AG10803 (cell line): ENCODE measurements at places on chromosomes 2 and 18.

DNA sequence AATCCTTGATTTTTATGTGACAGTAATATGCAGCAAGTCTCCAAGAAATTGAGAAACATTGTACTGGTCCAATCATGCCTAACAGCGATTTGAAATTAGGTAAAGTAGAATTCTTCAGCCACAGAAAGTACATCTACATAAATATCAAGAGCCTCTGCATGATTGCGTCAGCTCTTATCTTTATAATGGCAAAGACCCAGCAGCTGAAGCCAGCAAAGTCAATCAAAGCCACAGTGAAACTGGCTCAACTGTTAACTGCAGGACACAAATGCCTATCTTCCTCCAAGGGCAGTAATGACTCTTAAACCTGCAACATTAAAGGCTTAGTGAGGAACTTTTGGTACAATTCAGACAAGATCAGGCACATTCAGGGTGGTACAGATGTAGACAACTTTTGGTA, 102.5 kb downstream of the BARD1 start:
- no peak for DNase-seq

GRCh38 chr2:19649142-19649541, 252.6 kb downstream of the TTC32 start:
- DNase-seq, result peak; percentile 63

GRCh38 chr2:28084564-28084963, 194.0 kb downstream of the BABAM2 start:
- no peak for DNase-seq

GRCh38 chr2:226673314-226673723, 126.3 kb downstream of the IRS1 start:
- peak; percentile 81 for DNase-seq

DNA sequence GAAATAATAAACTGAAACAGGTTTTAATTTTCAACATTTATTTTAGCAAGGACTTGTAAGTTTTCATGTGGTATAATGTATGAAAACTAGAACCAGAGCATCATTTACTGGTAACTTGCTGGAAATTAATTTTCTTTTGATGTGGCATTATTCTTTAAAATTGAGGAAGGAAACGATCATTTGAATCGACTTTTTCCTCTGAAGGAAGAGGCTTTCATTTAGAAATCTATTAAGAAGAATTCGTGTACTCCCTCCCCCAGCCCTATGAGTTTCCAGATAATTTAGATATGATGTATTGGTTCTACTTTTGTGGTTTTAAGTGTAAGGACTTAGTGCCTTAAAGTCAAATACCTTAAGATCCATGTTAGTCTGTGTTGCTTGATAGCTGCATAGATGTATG, 2.5 kb downstream of the BABAM2 start:
- DNase-seq, result no peak

DNA sequence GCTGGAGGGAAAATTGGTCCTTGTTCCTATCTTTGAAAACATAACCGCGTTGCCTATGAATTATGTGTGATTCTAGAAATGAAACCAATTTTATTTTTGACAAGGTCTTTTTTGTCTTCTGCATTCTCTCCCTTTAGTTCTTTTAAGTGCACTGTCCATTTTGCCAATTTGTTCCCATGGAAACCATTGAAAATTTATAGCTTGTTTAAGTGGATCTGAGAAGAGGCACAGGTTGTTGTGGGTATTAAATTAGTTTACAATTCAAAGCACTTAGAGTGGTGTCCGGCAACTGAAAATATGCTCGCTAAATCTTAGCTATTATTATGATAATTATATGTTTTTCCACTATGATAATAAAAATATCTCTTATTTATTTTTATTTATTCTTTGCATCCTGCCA, 107.5 kb upstream of the FSHR start:
- no peak for DNase-seq

DNA sequence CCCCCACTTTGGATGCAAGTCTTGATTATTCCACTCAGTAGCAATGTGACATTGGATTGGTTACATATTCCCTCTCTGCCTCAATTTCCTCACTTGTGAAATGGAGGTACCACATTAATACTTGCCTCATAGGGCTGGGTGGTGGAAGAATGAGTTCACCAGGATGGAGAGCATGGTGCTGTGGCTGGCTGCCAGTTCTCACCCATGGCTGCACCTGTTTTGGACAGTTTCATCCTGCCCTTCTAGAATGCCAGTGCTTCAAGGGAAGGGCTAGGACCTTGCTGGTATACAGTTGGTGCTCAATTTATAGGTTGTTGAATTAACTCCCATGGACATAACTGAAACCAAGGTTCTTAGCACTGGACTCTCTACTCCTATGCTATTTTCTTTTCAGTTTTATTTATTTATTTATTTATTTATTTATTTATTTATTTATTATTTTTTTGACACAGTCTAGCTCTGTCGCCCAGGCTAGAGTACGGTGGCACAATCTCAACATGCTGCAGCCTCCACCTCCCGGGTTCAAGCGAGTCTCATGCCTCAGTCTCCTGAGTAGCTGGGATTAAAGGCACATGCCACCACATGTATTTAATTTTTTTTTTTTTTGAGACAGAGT, 5.3 kb upstream of the SH3RF3 start:
- no peak for DNase-seq

GRCh38 chr2:212649646-212650045, 111.0 kb upstream of the ERBB4 start:
- DNase-seq, result no peak

- DNase-seq, result no peak
Observed at GRCh38 chr2:200713704-200714064, 98.0 kb upstream of the BZW1 start.

DNA sequence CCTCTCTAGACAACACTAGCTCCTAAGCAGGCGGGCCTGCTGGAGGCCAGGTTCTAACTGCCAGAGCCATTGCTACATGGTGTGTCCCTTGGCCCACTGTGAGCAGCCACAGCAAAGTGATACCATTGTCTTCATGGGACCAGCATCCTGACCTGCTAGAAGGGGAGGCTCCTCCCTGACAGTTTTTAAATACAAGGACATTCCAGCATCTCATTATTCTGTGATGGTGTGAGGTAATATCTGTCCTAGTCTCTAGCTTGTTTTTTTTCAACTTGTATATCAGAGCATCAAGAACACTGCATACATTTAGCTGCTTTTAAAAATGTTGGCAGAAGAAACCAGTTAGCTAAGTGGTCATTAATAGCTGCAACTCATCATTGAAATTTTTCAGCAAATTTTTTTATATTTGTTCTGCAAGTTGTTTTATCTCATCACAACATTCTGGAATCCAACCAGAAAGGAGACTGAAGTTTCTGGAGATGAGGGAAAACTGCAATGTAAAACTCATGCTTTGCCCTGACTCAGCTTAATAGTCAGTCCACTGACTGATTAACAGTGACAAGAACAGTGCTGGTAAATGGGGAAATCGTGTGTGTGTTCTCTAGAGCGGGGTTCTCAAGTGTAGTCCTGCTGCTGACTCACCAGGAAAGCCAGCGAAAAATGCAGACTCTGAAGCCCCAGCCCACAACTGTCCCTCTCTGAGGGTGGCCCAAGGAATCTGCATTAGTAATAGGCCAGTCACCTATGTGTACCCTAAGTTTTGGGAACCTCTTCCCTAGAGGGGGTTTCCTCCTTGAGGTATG, 17.8 kb downstream of the MAPRE3 start:
- DNase-seq, result peak; percentile 67

- DNase-seq, result peak; percentile 79
Observed at GRCh38 chr2:219104107-219105035, 43.6 kb upstream of the IHH start.

DNA sequence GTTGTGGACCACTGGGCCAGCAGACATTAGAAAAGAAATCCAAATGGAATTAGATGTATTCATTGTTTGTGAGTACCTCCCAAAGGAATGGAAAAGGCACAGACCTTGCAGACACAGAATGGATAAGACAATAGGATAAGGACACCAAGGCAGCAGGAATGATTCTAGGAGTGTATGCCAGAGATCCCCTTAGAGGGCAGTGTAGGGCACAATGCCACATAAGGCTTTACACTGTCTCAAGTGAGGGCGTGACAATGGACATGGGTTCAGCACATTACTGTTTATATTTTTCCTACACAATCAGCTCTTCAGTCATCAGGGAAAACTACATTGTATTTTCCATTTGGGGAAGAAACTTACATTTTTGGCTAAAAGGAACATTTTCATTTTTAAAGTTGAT, 250.9 kb downstream of the PTH2R start:
- no peak for DNase-seq

GRCh38 chr2:4098137-4098536, 394.8 kb downstream of the DCDC2C start:
- no peak for DNase-seq

DNA sequence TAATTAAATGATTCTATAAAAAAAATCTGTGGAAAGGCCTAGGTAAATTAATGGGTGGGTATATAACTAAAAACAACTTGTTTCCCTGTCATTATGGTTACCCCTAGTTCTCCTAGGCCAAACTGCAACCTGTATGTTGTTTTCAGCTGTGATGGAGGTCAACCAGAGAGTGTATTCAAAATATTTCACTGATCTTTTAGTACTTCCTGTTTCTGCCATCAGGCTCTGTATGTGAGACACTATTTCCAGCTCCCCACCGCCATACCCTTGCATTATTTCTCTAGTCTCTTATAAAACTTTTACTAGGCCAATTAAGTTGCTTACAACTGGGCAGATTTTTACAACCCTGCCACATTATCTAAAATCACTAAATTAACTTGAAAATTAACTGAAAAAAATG, 21.0 kb upstream of the CDKL4 start:
- DNase-seq, result no peak

GRCh38 chr2:129812071-129812470, 167.4 kb upstream of the RAB6C start:
- no peak for DNase-seq

DNA sequence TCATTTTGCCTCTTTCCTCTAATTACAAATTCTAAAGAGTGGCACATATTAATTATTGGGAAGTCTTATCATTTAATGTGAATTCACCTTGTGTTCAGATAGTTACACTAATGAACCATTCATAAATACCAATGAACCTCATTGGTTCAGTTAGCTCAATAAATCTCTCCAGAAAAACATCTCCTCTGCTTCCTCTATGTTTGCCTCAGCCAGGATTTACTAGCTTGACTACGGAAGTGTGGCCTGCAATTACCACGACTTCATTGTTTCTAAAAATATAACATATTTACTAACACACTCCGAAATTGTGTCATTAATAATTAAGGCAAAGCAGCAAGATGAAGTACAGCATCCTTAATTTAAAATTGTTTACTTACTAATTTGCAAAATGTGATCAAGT, 103.3 kb downstream of the PLA2R1 start:
- DNase-seq, result no peak

DNA sequence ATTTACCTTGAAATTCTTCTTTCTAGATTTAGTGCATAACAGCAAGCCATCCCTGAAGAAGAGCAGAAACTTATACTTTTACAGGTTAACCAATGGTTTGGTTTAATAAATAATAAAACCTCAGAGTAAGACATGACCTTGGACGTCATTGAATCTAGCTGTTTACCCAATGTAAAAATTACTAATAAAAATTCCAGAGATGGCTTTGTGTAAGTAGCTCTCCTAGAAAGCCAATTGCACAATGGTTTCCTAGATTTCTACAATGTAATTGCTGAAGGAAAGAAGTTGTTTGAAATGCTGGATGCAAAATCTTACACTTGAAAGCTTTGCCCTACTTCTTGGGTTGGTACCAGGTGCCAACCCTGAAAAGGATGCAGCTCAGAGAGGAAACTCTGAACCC, 1.5 kb downstream of the XDH start:
- peak; percentile 72 for DNase-seq

DNA sequence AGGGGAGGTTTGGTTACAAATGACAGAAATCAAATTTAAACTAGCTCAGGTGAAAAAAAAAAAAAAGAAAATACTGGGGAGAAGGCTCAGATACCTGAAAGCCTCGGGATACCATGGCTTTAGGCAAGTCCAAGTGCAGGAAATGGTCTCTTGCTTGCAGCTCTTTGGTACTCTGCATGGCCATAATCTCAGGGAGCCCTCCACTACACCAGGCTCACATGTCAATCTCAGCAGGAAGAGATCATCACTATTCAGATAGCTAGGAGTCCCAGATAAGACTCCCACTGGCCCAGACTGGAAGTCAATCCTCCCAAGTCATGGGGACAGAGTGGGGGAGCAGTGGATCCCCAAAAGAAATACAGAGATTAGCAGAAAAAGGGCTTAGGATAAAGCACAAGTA, 64.8 kb upstream of the RALBP1 start:
- no peak for DNase-seq

GRCh38 chr2:102069311-102069974, 73.1 kb upstream of the IL1R1 start:
- DNase-seq, result no peak

DNA sequence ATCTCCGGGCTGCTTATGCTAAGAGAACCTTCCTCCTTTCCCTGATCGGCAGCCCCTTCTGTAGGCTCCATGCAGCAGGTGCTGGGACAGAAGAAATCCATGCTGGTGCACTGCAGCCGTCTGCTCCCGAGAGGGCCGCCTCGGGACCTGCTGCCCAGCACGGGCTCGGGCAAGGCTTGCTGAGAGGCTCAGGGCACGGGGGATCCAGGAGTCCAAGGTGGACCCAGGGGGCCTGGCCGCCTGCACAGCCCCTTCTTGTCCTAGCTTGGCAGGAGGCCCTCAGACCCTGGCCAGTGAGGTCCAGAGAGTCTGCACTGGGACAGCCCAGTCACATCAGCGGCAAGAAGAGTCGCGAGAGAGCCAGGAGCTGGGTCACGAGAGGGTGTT, 13.3 kb upstream of the DUSP2 start:
- DNase-seq, result no peak

DNA sequence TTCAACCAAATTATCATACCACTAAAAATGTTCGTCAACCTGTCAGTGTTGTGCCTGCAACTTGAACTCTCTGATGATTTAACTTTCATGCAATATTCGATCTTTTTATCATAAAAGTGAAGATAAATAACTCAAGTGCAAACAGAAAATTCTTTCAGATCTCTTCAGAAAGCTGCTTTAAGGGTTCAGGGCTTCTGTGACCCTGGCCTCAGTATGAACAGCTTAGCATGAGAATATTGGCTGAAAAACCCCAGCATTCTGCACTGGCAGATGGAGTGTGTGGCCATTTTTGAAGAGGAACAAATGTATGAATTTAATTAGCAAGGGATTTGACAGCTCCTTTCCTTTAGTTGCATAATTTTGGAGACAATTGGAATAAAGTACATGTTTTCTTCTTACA, 851.4 kb upstream of the SOX11 start:
- DNase-seq, result no peak

- DNase-seq, result no peak
Observed at GRCh38 chr2:58981237-58981636, 740.1 kb upstream of the FANCL start.

GRCh38 chr2:20738772-20739171, 71.8 kb downstream of the GDF7 start:
- no peak for DNase-seq

DNA sequence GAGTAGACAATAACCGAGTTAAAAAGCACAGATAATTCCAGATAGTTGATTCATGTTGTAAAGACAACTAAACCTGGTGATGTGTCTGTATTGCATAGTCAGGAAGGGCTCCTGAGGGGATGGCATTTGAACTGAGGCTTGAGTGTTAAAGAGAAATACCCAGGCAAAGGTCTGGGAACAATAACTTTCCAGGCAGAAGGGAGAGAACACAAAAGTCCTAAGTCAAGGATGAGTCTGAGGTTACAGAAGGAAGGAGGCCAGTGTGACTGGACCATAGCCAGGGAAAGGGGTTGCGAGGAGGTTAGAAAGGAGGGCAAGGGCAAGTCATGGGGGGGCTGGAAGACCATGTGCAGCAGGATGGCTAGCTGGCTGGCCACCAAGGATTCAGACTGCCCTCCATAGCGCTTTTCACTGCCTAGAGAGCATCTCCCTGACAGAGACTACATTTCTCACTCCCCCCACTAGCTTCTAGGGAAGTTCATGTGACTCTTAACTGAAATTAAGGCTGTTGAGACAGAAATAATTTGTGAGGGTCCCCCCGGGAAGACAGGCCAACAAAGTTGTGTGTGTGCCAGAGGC, 135.5 kb upstream of the CREB1 start:
- DNase-seq, result peak; percentile 46
